ENCODE measurements at places on chromosomes 12 and 14.

GRCh38 chr12:87317302-87317701, 711.9 kb downstream of the C12orf50 start:
- DNase-seq, result no peak

DNA sequence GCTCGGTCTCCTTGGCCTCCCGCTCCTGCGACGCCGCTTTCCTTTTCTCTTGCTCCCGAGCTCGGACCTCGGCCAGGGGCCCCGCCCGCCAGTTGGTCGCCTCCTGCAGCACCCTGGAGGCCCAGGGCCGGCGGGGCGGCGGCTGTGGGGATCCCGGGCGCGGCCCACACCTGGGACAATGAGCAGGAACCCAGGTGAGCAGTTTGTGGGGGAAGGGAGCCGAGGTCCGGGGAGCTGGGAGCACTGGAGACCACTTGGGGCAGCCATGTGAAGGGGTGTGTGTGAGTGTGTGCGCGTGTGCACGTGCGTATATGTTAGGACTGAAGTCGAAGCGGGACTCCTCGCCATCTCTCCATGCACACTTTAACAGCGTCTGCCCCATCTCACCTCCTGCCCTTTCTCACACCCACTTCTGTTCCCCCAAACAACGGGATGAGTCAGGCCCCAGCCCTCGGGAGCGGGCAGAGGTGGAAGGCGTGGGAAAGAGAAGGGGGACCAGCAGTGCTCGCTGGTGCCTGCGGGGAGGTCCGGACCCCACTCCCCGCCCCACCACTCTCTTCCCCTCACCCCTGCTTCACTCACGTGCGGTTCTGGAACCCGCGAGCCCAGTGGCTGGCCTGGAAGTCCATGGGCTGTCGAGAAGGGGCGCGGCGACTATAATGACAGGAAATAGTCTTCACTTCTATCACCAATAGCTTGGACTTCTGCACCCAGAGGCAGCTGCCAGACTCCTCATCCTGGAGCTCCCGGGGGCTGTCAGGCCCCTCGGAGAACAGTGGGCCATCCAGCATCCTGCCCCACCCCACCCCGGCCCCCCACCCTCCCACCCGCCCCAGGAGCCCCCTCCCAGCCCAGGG, 450 bp downstream of the DDN start:
- DNase-seq, result no peak

DNA sequence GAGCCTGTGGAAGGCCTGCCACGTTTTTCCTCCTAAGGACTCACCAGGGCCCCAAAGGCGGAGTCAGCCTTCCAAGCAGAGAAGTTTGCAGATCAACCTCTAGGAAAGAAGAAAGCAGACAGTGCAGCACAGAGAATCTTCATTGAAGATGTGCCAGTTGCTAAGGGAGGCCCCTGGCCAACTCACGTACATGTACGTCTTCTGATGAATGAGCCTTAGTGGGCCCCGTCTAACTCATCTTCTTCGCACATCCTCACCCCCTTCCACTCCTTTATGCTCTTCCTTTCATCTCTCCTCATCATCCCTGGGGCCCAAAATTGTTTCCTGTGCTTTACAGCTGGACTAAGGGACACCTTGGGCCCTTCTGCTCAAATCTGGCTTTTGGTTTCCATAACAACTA, 703.0 kb upstream of the TBX3 start:
- DNase-seq, result no peak

DNA sequence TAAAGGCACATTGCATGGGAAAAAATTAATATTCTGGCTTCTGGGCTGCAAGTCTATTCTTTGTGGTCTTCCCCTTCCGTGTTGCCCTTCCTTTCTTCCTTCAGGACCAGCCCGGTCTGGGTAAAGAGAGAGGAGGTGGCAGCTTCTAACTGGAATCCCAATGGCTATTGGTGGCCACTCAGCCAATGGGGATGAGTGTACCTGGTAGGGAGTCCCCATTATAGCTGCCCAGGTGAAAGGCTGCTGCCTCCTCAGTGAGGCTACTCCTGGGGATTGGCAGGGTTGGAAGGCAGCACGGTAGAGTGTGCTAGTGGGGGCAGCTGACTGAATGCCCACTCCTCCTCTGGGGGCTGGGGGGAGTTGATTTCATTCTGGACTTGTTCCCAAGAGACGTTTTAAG, 112.6 kb downstream of the RBM19 start:
- DNase-seq, result no peak

- no peak for DNase-seq
These were observed 80.0 kb downstream of the NTF3 start for GRCh38 chr12:5511644-5512600.

DNA sequence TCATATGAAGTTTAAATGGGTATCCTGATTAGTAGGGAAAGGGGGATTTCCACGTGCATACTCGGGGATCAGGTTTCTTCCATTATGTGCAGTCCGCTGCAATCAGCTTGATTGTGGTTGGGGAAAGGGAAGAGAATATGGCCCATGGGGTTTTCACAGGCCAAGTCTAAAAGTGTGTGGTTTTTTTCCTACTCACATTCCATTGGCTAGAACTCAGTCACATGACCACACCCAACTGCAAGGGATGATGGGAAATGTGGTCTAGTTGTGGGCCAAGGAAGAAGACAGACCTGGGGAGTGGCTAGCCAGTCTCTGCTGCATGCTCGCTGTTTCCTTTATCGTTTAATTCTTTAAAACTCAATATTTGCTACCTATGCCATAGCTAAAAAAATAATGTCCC, 105.1 kb downstream of the PRIMA1 start:
- peak; percentile 73 for DNase-seq

GRCh38 chr12:115886666-115887065, 390.8 kb downstream of the MED13L start:
- no peak for DNase-seq

DNA sequence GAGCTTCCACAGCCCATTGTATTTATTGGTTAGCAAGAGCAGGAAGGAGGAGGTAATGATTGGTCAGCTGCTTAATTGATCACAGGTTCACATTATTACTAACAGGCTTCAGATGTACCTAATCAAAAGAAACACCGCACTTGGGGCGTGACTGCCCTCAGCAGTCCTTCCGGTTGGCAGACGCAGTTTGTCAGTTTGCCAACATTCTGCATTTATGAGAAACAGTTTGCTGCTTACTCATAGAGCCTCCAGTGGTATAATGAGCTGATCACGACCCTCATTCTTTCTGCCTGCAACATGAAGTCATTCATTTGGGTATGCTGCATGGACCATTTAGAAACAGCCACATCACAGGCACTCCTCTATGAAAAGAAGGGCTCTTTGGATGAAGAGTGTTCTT, 42.5 kb upstream of the PPM1H start:
- DNase-seq, result no peak

DNA sequence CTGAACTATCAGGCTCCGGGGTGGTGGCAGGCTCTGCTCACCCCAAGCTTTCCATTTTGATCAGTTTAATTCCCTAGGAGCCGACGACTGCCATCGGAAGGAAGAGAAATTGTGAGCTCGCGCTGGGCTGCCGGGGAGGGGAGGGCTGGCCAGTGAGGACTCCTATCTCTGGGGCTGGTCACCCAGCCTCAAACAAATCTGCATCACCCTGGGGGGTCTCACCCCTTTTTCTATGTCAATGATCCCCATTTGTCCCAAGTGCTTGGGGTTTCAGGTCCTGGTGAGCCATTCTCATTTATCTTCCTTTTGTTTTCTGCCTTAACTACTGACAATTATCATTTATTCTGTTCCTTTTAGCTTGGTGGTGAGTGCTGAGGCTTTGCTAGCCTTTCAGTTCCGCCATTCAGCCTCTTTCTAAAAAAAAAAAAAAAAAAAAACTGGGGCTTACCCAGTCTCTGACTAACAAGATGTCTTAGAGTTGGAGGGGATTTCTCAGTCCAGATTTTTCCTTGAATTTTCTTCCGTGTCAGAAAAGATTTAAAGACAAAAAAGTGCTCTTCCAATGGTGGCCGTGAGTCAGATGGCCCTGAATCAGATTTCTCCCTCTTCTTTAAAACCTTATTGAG, 22.8 kb upstream of the USP44 start:
- no peak for DNase-seq

- DNase-seq, result no peak
These were observed 34.0 kb downstream of the EGLN3 start for GRCh38 chr14:33916663-33917565.

DNA sequence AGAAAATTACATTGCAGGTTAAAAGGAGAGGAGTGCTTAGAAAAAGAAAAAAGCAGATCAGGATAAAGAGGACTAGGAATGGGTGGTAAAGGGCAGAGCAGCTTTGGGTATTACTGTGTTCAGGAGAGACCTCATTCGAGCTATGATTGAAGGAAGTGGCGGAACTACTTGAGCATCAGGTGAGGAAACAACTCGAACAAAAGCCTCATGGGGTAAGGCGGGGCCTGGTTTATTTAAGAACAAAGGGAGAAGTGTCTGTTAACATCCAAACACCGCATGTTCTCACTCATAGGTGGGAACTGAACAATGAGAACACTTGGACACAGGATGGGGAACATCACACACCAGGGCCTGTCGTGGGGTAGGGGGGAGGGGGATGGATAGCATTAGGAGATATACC, 444.6 kb upstream of the CCDC196 start:
- no peak for DNase-seq

DNA sequence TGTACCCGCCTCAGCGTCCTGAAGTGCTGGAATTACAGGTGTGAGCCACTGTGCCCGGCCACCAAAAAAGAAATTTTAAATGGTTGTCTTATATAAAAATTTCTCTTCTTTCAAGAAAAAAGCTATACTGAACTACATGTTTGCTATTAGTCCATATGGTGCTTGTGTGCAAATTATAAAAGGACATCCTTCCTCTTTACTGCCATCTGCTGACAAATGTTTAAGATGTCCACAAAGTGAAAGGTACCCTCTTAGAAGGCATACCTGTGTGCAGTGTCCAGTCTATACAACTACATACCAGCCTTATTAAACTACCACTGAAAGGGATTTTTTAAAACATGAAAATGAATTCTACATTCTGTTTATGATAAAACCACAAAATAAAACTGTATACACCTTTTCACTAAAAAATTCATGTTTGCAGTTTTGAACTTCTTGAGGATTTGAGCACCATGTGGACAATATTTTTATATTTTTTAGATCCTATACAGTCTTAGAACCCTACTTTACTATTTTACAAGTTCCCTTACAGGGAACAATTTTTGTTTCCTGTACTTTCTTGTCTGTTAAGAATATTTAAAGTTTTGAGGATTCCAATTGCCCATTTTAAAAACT, 32.8 kb upstream of the TOMM20L start:
- no peak for DNase-seq

- DNase-seq, result no peak
These were observed 12.2 kb upstream of the RHOJ start for GRCh38 chr14:63192085-63192484.

- DNase-seq, result no peak
These were observed 196.3 kb downstream of the PAX9 start for GRCh38 chr14:36857842-36858445.

GRCh38 chr14:103144085-103144484, 20.8 kb downstream of the TNFAIP2 start:
- no peak for DNase-seq

DNA sequence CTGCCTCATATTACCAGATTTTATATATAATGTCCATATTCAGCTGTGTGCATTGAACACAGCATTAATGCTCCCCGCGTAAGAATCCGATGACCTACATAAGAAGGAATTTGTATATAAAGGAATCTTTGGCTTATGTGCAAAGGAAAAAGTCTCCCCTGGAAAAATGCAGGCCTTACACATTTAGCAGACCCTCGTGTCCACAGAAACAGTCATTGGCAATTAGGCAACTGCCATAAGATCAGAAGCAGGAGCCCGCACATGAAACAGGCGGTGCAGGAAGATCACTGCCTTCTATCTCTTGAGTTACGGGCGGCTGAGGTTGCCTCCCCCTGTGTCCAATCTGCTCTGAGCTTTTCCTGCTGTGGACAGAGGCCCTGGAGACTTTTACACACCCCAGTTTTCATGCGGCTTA, 63.2 kb upstream of the RFX4 start:
- DNase-seq, result peak; percentile 16

DNA sequence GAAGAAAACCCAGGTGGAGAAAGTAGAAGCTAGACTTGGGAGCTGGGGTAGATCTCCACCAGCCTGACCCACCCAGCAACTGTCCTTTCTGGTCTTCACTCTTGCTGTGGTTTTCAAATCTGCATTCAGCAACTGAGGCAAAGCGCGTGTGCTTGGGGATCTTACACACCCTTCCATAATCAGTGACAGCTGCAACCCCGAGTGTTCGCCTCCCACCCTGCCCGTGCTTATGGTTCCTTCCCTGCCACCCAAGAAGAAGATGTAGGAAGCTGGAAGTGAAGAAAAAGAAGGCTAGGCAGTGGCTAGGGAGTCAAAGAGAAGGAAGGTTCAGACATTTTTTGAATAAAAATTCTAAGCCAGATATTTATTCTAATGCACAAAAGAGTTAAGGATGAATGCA, 162.6 kb upstream of the CCND2 start:
- no peak for DNase-seq

- DNase-seq, result no peak
These were observed 115.7 kb downstream of the LGMN start for GRCh38 chr14:92632546-92633273.

GRCh38 chr12:52865090-52865944, 16.5 kb upstream of the KRT78 start:
- DNase-seq, result peak; percentile 94

- no peak for DNase-seq
These were observed 657.1 kb upstream of the SEL1L start for GRCh38 chr14:82190742-82191141.

DNA sequence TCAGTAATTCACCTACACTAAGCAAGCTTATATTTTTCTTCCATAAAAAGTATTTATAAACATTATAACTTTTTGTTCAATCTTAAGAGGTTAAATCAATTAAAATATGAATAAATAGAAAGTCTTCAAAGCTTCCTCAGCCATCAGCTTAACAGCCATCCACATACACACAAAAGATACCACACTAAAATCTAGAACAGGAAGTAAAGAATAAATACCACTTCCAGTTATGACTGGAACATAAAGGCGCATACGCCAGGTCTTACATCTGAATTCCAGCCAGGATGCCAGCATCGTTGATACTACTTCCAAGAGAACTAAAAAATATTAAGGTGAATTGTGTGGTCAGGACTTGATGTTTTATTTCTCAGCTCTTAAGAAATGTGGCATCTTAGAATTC, 17.0 kb downstream of the SIX1 start:
- no peak for DNase-seq

DNA sequence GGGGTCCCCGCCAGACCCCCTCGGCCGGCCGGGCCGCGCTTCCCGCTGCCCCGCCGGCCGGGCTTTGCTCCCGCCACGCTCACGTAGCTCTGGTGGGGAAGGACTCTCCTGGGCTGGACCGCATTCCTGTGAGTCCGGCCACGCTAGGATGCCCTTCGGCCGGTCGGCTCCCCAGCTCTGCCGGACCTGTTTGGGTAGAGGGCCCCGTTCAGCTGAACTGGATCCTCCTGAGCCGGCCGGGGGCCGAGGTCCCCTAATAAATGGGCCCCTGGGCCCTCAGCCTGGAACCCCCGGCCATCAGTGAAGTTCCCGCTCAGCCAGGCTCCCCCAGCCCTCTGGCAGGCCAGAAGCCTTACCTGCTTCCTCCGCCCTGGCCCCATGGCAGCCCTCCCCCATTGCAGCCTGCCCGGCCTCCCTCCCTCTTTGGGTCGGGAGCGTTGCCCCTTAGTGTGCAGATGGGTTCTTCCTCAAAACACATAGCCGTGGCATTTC, 593 bp downstream of the UNC119B start:
- peak; percentile 37 for DNase-seq

All from ELF-1 (cell line).